ENCODE measurements at places on chromosomes 5 and 9. TPM values are rescaled to one million over a fixed set of nuclear protein-coding genes. Genes with fewer than 3 reads are reported as not detected.
A peak's percentile ranks its signal among the peaks of the same experiment; 100 is the strongest.

Gene GABRB2
- 0.79 TPM for total RNA-seq

Gene NPR3
- 0.23 TPM for total RNA-seq

- no peak for DNase-seq
Measured at GRCh38 chr9:125496313-125496834, 210.6 kb downstream of the MAPKAP1 start.

DNA sequence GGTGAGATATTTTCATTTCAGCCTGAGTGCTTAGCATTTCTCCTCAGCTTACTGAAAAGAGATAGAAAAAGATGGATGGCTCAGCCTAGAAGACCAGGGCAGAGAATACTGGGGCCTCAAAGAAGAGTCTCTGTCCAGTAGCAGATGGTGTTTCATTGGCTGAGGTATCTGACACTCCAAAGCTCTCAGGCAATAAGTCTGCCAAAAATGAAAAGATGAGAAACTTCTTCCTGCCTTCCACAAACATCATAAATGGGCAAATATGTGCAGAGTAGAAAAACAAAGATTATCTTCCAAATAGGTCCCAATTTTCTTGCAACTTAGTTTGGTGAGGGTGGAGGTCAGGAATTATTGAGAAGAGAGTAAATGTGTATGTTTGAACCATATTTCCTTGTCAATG lies 87.4 kb upstream of the ICE1 start:
- no peak for DNase-seq

Gene STK32A
- total RNA-seq: 3.0 TPM

DNA sequence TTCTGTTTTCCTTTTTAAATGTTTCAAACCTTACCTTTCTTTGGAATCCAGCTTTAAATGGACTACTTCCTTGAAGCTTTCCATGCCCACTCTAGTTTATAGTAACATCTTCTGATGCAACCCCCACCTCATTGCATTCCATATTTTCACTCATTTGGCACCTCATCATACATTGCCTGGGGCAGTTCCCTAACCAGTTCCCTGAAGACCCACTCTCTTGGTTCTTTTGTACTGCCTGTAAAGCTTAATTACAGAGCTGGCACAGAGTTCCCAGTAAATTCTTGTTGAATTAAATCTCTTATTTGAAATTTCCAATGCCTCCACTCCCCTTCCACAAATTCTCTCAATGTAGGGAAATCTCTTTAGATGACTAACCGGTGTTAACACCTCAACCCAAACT lies 257.2 kb downstream of the ARRDC3 start:
- no peak for DNase-seq

- DNase-seq: no peak
Measured at GRCh38 chr9:126474206-126474765, 139.4 kb upstream of the LMX1B start.

Gene COL15A1
- total RNA-seq: 0.44 TPM

- DNase-seq: no peak
Measured at GRCh38 chr5:74052441-74053221, 426.6 kb downstream of the ARHGEF28 start.

Gene SLC46A2
- 0.07 TPM for total RNA-seq

- DNase-seq: no peak
Measured at GRCh38 chr5:138258704-138259292, 15.6 kb downstream of the GFRA3 start.

Gene SLC23A1
- total RNA-seq: not detected

DNA sequence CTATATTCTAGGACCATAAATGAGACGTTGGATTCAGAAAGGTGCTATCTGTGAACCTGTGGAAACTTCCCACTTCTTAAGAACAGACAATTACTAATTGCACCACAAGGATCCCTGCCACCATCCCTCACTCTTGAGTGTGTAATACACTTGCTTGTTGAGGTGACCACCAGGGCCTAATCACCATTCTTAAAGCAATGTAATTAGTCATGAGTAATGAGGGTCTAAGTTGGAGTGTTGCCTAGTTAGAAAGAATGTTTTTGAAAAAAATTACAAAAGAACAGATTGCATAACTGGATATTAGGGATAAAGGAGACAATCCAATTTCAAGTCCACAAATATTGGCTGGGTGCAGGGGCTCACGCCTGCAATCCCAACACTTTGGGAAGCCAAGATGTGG lies 56.9 kb upstream of the TRIO start:
- DNase-seq: no peak

Gene GABRA1
- total RNA-seq: 0.48 TPM

- no peak for DNase-seq
Measured at GRCh38 chr9:3099646-3100045, 255.8 kb upstream of the PUM3 start.

Gene DRD1
- not detected for total RNA-seq

- no peak for DNase-seq
Measured at GRCh38 chr5:54769072-54769471, 216.3 kb downstream of the ESM1 start.

DNA sequence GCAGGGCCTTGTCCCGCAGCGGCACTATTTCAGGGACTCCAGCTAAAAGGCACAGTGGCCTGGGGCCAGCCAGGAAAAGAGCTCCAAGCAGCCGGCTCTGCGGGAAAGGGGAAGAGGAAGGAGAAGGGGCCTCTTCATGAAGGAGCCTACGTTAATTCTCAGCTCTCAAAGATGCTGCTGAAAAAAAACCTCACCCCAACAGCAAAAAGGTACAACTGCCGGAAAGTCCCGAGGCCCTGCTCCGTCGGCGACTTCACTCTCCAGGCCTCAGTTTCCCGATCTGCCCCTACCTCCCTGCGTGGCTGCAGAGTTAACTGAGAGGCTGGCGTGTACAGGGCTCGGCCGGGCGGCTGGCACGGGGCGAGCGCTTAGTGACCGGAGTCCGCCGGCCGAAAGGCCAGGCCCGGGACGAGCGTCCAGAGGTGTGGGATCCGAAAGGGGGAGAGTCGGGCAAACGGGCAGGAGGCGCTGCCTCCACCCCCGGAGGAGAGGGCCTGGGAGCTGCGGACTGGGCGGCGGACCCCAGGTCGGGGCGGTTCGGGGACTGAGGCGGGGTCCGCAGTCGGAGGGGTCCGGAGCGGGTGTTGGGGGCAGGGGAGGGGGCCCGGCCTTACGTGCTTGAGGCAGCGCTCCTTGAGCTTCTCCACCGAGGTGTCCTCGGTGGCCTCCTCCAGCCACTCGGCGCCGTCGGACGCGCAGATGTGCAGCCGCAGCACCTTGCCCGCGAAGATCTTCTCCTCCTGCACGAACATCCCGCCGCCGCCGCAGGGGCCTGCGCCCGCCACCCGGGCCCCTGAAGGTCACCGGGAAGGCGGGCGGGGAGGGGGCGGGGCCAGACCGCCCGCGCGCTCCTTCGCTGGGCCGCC lies 529 bp downstream of the UBAC1 start:
- no peak for DNase-seq

- no peak for DNase-seq
Measured at GRCh38 chr5:87650284-87650683, 237.6 kb upstream of the CCNH start.

Gene MARCOL
- not detected for total RNA-seq

Gene C9
- 0.21 TPM for total RNA-seq

DNA sequence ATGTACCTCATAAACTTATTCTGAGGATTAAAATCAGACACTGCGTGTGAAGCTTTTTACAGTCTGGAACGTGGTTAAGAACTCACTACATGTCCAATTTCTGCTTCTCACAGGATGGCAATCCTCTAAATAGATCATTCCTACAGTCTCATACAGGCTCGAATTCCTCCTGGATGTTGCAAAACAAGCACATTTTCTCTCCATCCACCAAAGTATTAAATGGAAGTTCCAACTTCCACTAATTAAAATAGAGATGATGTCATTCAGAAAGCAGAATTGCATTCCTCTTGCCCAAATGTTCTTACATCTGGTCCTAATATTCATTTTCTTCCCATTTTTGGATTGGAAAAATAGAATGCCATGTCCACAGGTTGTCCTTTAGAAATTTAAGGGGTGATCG lies 145.5 kb upstream of the PCA3 start:
- DNase-seq: no peak

DNA sequence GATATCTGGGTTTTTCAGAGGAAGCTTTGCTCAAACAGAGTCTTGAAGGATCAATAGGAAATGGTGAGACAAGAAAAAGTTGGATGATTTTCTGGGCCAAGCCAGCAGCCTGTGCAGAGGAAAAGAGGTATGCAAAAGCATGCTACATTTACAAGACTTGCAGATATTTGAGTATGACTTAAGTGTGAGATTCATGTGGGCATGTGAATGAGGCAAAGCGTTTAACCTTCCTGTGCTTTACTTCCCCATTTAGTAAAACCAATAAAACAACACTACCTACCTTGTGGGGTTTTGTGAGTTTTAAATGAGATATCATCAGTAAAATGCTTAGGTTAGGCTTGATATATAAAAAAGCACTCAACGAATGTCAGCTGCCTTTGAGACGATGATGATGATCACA lies 58.1 kb downstream of the PIP5K1B start:
- no peak for DNase-seq

- DNase-seq: peak; percentile 61
Measured at GRCh38 chr9:87824216-87824875, 58.3 kb upstream of the SPATA31E1 start.

Gene SMIM15
- total RNA-seq: 41.9 TPM

GRCh38 chr9:30172206-30172605 lies 2212.2 kb upstream of the ACO1 start:
- DNase-seq: no peak

- no peak for DNase-seq
Measured at GRCh38 chr5:150653762-150654556, 7.1 kb upstream of the MYOZ3 start.

Gene SLC22A5
- total RNA-seq: 4.9 TPM

Gene MEGF10
- 24.5 TPM for total RNA-seq

DNA sequence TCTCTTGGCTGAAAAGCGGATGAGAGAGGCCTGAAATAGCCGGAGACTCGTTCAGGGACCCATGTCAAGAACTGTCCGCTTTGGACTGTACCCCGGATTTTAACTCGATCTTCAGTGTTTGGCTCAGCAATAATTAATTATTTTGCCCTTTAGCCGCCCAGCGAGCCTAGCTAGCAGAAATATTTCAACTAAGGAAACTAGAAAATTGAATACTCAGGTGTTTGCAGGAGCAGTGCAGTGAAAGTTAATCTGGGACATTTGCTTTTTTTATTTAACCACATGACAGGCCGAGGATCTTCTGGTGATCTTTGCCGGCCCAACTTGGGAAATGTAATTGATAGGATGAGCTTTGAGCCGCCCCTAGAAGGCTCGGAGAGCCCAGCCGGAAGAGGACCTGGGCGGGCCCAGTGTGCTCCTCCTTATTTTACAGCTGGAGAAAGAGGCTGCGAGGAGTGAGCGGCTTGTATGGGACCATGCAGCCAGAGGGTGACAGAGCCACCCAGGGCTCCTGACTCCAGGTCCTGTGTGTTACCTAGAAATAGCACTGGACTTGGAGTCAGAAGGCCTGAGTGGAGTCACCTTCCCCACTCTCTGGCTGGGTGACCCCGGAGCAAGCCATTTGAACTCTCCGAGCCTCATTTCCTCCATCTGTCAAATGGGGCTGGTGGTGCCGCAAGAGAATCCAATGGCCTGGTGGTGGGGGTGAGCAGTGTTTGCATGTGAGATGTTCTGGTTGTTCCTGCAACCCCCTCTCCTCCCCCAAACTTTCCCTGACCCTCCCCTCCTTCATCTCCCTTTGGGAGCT lies 2.4 kb downstream of the PPARGC1B start:
- no peak for DNase-seq

DNA sequence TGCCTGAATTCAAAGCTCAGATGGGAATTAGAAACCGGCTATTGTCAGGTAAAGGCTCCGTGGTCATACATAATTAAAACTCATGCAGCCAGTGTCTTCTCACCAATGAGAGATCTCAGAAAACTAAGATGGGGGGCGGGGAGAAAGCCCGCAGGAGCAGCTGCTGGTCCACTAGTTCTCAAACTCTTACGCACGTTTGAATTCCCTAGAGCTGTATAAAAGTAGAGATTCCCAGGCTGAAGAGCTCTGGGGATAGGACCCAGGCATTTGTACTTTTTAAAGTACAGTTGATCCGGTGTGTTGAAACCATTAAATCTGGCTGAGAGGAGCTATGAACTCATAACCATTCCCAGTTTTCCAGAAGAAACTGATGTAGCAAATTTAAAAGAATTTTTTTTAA lies 68.5 kb downstream of the FRMD3 start:
- no peak for DNase-seq

DNA sequence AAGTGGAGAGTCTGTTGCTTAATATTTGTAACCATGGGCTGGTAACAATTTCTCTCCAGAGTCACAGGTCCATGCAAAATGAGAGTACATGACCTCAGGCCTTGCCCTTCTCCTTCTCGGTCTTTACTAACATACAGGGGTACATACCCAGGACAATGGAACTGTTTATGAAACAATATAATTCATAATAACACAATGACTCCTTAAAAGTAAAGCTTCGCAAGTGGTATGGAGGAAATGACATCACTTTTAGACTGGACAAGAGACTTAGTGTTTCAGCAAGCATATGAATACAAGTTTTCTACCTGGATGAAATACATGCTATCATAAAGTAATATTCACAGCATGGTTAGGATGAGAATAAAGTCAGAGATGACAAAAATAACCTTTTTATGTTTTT lies 386.6 kb downstream of the PLK2 start:
- no peak for DNase-seq

Gene OR1L4
- total RNA-seq: not detected

GRCh38 chr9:94719878-94720277 lies 6.6 kb upstream of the AOPEP start:
- no peak for DNase-seq

All from WTC11 (cell line).